ENCODE measurements at places on chromosomes 12 and 14.
A peak's percentile ranks its signal among the peaks of the same experiment; 100 is the strongest.

DNA sequence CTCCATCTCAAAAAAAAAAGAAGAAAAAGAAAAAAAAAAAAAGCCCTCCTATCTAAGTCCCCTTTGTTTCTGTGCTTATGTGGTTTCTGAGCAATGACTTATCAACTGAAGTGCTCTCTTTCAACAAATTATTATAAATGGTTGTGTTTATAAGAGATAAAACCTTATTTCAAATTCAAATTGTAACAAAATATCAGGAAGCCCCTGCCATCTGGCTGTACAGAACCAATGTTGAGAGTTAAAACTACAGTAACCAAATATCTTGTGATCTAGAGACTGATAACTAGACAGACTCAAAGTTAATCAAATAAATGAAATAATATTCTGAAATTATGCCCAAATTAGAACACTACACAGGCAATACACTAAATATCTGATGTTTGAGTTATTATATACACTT is 143.0 kb upstream of the CPNE8 start:
- no peak for DNase-seq

- DNase-seq = no peak
Measured at GRCh38 chr14:40119321-40119720, 687.1 kb upstream of the FBXO33 start.

DNA sequence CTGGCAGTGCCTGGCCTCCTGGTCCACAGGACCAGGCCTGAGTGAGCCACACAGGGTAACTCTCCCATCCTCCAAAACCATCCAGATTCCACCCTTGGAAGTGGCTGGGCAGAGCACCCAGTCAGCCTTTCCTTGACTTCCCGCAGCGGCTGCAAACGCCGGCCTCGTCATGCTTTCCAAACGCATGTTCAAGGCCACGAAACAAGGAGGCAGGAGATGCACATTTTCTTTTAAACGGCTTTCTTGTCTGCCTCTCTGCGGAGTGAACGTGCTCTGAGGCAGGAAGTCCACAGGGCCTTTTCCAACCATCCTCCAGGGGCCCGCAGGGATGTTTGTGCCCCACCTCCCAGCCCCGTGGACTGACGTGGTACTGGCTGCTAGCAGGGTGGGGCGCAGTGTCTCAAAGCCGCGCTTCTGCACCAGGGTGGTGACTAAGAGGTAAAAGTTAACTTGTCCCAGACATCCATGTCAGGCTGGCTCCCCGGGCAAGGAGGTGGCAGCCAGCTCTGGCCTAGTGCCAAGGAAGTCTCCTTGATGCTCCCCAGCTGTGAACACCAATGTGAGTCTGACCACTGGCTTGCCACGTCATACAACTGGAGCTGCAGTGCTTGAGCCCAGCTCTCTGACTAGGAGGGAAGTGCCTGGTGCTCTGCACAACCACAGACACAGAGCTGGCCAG is 45.0 kb downstream of the KCNA5 start:
- DNase-seq = no peak

DNA sequence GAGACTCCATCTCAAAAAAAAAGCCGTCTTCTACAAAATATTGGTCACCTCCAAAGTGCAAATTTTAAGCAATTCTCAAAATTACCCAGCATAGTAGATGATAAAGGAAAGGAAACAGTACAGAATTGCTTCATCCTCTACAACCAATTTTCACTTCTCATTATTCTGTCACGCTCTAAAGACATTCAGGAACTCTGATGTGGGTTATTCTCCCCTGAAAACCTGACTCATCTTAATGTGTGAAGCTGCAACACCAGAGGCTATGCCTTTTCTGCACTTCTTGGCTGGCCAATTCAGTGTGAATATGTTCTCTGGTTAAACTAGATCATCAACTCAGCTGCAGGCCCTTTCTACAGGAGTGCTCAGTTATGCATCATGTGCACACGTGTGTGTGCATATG is 11.0 kb downstream of the PTGER2 start:
- DNase-seq = peak; percentile 75

Measured in HL-60 (cell line).